Astrocyte of the cerebellum (primary cell): ENCODE measurements at places on chromosomes 12 and 14.

- no peak for DNase-seq
These were observed 38.0 kb upstream of the ELK3 start for GRCh38 chr12:96156211-96156610.

DNA sequence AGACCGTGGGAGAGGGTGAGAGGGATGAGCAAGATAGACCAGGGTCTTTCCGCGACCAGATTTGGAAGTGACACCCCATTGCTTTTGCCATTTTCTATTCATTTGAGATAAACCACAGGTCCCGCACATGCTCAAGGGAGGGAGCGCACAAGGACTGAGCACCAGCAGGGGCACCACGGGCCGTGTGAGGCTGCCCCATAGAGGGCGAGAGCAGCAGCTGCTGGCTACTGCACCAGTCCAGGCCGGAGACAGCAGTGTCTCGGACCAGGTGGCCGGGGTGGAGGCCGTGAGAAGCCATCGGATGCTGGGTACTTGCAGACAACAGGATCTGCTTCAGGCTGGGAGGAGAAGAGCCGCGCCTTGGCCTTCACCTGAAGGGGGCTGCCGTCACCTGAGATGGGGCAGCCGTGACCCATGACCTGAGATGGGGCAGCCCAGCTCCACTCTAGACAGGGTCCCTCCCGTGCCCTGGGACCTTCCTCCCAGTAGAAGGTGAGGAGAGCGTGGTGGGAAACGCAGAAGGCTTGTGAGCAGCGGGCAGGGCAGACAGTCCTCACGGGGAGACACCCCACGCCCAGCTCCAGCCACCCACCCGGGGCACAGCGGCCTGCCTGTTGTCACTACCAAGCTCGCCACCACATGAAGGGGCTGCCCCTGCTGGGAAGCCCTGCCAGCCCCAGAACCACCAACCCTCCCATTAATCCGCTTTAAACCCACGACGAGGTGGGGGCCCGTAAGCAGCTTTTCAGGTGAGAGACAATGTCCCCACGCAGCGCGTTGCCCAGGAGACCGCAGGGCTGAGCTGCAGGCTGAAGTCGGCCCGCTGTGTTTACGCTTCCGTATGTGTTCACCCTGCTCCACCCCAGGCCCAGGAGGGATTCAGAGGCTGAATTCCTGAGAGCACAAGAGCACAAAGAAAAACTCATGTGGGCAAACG is 61.7 kb upstream of the FBRSL1 start:
- DNase-seq: no peak

- no peak for DNase-seq
These were observed 141.3 kb upstream of the RASSF8 start for GRCh38 chr12:25817166-25817565.

GRCh38 chr14:54591866-54592265 is 24.9 kb downstream of the SAMD4A start:
- no peak for DNase-seq

DNA sequence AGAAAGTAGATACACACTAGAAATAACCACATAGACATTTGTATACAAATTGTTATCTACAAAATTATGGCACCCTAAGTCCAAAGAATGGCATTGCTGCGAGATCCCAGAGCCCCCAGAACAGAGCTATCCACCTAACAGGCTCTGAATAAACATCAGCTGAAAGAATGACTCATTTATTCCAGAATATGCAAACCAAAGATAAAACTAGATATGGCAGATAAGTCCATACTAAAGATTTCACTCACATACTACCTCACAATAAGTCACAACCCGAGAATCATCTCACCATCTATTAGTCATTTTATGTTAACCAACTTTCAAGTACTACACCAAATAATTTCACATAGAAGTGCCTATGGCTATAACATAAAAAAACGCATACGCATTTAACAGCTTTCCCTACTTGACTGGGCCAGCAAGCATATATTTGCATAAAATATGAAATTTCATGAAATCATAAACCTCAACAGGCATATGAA is 5.6 kb downstream of the CNIH1 start:
- no peak for DNase-seq

GRCh38 chr12:28711421-28711820 is 437.7 kb upstream of the FAR2 start:
- DNase-seq: no peak
